Activated naive CD4-positive, alpha-beta T cell treated with anti-CD3 and anti-CD28 coated beads, Interleukin-2, amount 50 U/mL, for 72 hours (primary cell): ENCODE measurements at places on chromosomes 2 and 18. TPM values are rescaled to one million over a fixed set of nuclear protein-coding genes. Genes with fewer than 3 reads are reported as not detected.
A peak's percentile ranks its signal among the peaks of the same experiment; 100 is the strongest.

GRCh38 chr2:191611614-191612013 lies 66.3 kb upstream of the NABP1 start:
- DNase-seq = no peak

GRCh38 chr18:2654928-2655177 lies 673 bp upstream of the SMCHD1 start:
- DNase-seq = no peak

DNA sequence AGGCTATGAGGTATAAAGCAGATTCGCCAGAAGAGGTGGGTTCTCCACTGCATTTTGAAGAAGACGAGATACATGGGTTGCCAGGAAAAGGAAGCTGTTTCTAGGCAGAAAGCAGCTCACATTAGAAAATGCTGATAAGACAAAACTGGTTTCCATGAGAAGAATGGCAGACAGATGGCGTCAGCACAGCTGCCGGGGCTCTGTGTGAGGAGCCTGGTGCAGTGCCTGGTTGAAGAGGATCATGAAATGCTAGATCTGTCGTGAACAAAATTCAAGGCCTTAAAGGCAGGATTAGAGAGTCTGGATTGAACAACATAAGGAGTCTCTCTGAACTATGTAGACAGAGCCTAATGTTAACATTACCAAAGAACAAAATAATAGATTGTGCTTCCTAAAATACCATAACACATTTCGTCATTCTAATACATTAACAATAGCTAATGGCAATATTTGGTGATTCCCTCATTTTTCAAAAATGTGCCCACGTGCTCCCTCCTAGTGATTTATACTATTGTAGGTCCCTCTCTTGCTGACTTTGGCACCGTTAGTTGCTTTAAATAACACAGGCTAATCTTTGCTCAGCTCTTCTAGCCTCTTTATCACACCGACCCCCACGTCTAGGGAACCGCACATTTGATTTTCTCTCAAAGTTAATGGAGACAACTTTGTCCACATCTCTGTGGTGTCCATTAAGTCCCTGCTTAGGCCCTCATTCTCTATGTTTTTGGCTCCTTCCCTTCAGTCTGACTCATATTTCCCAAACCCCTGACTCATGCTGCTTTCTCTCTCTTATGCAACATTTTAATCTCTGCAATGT lies 38.2 kb downstream of the EFEMP1 start:
- DNase-seq = no peak

DNA sequence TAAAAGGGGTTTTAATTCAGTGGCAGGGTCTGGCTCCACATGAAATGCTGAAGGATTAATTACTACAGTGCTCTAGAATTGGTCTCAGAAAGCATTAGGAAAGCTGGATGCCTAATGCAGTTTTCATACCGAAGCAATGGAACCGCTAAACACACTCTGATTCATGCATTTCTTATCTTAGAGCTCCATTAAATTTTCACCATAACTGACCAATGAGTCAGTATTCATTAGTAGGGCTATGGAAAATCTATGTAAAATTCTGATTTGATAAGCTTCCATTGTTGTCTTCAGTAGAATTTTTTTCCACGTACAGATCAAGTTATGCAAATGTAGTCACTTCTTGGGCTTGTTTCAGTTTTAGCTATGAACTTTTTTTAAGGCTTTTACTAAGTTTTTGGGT lies 359.9 kb downstream of the ARHGAP15 start:
- no peak for DNase-seq

DNA sequence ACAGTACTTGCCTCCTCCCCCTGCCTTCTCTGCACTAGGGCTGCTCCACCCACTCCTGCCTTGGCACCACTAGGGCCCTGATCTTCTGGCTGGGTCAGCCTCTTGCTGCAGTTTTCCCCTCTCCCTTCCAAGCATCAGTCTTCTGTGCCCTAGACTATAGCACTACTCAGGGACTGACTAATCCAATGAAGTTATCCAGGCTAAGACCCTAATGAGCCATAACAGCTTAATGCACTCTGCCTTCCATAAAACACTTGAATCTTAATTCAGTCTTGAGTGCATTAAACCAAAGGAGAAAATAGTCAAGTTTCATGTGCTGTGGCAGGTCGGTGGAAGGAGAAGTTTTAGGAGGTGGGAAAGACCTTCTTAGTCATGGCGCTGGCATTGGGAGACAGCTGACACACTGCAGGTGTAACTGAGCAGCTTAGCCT lies 95.7 kb downstream of the BIN1 start:
- no peak for DNase-seq

GRCh38 chr2:55163274-55163721 lies 68.8 kb downstream of the CLHC1 start:
- no peak for DNase-seq

GRCh38 chr2:162172802-162173370 lies 20.8 kb upstream of the GCG start:
- no peak for DNase-seq

- DNase-seq = no peak
These were observed 244.3 kb upstream of the PXDN start for GRCh38 chr2:1988594-1988993.

DNA sequence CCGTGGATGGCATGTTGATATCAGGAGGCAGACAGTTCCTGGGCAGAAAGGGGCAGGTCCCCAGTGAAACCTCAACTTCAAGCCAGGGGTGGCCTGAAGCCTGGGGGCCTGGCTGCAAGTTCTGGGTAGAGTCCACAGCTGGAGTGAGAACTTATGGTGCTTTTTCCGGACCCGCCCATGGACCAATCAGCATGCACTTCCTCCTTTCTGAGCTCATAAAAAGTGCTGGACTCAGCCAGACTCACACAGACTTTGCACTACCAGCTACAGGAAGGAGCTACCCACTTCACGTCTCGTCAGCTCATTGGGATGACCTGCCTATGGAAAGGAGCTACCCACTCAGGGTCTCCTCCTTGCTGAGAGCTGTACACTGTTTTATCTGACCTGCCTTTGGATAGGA lies 183.1 kb upstream of the MC4R start:
- DNase-seq = no peak

FABP1 gene
- not detected for total RNA-seq

DNA sequence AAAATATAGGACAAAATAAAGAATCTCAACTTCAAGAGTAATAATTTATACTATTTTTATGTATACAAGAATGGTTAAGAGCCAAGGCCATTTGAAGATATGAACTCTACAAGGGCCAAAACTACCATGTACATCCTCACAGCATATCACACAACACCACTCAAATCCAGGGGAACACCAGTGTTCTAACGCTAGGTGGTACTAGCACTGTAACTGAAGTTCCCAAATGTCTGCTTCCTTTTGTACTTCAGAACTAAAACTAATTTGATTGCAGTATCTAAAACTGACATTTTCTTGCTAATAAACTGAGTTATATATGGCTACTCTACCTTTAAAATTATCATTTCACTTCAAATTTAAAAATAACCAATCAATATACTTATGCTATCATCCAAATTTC lies 47.0 kb downstream of the REV1 start:
- no peak for DNase-seq

- DNase-seq = no peak
These were observed 46.9 kb upstream of the SPATS2L start for GRCh38 chr2:200259577-200259957.

DNA sequence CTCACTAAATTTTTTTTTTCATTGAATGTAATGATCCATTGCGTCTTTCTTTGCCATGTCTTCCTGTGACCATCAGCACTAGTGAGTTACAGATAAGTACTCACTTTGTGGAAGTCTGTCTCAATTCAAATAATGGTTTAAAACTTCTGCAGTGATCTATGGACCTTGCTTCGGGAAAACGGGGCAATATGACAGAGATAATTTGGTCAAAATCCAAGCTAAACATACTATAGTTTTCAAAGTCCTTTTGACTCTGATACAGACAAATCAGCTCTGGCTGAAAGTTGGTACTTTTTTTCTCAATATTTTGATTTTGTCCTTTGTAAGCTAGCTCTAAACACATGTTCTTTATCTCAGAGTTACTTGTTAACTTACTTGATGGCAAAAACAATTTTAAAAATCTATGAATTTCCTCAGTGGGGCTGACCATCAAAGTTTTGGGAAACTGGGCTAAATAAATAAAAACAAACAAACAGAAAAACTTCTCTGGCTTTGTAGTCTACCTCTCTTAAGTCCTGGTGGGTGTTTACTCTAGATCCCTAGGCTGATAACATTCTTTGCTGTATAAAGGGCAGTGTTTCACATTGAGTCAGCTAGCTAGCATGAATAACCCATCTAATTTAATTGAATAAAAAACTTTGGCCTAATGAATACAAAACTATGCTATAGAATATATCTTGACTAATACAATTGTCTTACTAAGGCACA lies 327.6 kb downstream of the RDH14 start:
- DNase-seq = no peak

DNA sequence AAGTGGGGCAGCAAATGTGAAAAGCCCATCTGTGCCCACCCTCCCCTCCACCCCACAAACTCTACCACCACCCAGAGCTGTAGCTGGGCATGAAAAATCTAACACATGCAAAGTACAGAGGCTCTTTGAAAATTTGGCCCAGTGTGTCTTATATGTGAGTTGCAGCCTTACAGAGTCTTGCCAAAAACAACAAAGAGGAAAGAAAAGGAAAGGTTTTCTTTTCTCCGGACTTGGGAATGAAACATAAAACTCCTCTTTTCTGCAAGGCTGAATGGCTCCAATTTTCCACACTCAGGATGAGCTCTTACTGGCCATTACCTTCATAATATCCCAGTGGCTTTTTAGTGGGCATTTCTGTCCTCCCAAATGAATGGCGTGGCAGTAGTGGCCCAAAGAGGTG lies 27.9 kb upstream of the POU3F3 start:
- no peak for DNase-seq

EFEMP1 gene
- not detected for total RNA-seq

C2orf80 gene
- not detected for total RNA-seq

- no peak for DNase-seq
These were observed 58.1 kb downstream of the AGAP1 start for GRCh38 chr2:235551965-235552364.

GRCh38 chr2:67216103-67216502 lies 181.0 kb upstream of the ETAA1 start:
- no peak for DNase-seq

- DNase-seq = no peak
These were observed 110.7 kb downstream of the PMAIP1 start for GRCh38 chr18:60010513-60010912.

GPR55 gene
- total RNA-seq = 2.6 TPM

GRCh38 chr2:215888680-215889079 lies 124.7 kb downstream of the MREG start:
- DNase-seq = no peak

AGXT gene
- not detected for total RNA-seq

DNA sequence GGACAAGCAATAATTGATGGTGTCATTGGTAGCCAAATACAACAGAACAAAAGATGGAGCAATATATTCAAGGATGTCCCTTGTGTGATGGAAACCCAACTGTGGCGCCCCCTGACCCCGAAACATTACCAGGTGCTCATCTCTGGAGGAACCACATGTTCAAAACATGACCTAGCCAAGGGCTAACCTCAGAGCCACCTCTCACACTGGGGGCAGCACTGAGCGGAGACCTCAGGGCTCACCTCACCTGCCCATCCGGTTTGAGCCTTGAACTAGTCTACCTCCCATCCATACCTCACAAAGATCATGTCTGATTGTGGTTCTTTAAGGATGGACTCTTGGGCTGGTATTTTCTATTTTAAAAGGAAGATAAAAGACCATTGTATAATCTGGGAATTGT lies 314.4 kb upstream of the CDH7 start:
- DNase-seq = no peak

ETAA1 gene
- 11.8 TPM for total RNA-seq

TRPM8 gene
- not detected for total RNA-seq

GRCh38 chr2:97713296-97714083 lies at the start of gene ZAP70:
Gene ZAP70 (plus strand): TSS chr2:97713576. CDS start chr2:97724037, 10,461 bp downstream.
- peak; percentile 73 for DNase-seq

DNA sequence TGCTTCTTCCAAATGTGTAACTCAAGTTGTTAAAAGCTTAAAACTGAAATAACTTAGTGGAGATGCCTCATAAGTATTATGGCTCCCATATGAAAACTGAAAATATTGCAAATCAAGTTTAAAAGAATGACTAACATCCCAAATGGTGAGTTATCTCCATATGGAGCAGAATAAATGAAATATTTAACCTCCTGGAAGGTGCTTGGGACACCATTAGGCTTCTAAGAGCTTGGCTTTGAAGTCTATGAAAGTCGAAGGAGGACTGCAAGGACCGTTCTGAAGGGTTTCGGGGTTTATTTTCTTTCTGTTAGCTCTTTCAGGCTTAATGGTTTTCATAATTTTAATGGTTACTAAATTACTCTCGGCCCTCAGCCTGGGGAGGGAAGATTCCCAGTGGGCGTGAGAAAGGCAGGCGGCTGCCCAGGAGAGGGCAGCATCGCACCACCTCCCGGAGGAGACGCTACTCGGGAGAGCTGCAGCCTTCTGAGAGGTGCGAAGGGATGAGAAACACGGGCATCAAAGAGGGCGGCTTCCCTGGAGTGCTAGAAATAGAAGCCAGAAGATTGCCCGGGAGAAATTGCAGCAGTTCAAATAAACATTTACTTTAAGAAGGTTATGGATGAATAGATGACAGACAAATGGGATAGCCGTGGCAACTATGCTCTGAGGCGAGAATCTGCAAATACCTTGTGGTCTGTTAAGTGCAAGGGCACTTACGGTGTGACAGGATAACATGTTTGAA lies 43.1 kb downstream of the MAP3K19 start:
- peak; percentile 71 for DNase-seq

DNA sequence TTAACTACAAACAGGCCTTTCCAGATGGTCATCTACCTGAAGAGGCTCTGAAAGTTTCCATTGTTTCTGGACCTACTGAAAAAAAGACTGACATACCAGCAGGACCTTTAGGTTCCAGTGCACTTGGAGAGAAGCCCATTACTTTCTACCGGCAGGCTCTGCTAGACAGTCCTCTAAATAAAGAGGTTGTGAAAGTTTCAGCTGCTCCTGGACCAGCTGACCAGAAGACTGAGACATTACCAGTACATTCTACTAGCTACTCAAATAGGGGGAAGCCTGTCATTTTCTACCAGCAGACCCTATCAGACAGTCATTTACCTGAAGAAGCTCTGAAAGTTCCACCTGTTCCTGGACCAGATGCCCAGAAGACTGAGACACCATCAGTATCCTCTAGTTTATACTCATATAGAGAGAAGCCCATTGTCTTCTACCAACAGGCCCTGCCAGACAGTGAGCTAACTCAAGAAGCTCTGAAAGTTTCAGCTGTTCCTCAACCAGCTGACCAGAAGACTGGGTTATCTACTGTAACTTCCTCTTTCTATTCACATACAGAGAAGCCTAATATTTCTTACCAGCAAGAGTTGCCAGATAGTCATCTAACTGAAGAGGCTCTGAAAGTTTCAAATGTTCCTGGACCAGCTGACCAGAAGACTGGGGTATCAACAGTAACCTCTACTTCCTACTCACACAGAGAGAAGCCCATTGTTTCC lies 65.8 kb downstream of the ALMS1 start:
- no peak for DNase-seq
